ENCODE measurements at places on chromosomes 1 and 21. TPM values are rescaled to one million over a fixed set of nuclear protein-coding genes. Genes with fewer than 3 reads are reported as not detected.

- DNase-seq, result no peak
- peaks cover 5% of the 10 kb centered on the region for H3K27me3 ChIP-seq
- no peak overlapping the region for H3K4me3 ChIP-seq
- H3K4me1 ChIP-seq, result no peaks in the 10 kb centered on the region
Observed at GRCh38 chr1:236301958-236302335, 20.2 kb upstream of the ERO1B start.

RUNX3 gene
- 246 TPM for total RNA-seq

SLC5A9 gene
- total RNA-seq, result not detected

- H3K4me3 ChIP-seq, result no peak overlapping the region
- H3K27ac ChIP-seq, result no peak overlapping the region
- H3K36me3 ChIP-seq, result peaks cover 12% of the 10 kb centered on the region
- H3K27me3 ChIP-seq, result no peaks in the 10 kb centered on the region
- no peak for DNase-seq
- peaks cover 10% of the 10 kb centered on the region for H3K4me1 ChIP-seq
Observed at GRCh38 chr1:151639466-151639865, 27.6 kb downstream of the SNX27 start.

DNA sequence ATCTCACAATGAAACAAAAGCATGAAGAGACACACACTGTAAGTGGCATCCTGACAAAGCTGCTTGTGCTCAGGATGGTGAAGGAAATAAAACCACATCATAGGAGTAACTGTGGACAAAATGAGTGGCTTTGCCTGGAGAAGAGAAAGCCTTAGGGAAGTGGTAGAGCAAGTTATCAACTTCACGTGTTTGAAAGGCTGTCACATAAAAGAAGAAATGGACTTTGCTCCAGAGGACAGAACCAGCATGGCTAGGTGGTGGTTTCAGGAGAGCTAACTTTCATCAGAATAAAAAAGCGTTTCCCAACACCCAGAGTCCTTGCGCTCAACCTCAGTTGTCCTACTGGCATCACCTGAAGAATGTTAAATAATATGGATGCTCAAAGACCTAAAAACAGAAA, 139.9 kb downstream of the SETD4 start:
- H3K27me3 ChIP-seq, result peaks cover 20% of the 10 kb centered on the region
- H3K36me3 ChIP-seq, result no peaks in the 10 kb centered on the region
- DNase-seq, result no peak
- no peaks in the 10 kb centered on the region for H3K4me1 ChIP-seq
- H3K4me3 ChIP-seq, result no peak overlapping the region
- H3K27ac ChIP-seq, result no peak overlapping the region

PDE4B gene
- total RNA-seq, result 71.2 TPM

NGF gene
- total RNA-seq, result not detected

GRCh38 chr1:30135698-30136097, 587.7 kb downstream of the MATN1 start:
- no peaks in the 10 kb centered on the region for H3K4me1 ChIP-seq
- no peaks in the 10 kb centered on the region for H3K27me3 ChIP-seq
- DNase-seq, result no peak

KLF17 gene
- not detected for total RNA-seq

DNA sequence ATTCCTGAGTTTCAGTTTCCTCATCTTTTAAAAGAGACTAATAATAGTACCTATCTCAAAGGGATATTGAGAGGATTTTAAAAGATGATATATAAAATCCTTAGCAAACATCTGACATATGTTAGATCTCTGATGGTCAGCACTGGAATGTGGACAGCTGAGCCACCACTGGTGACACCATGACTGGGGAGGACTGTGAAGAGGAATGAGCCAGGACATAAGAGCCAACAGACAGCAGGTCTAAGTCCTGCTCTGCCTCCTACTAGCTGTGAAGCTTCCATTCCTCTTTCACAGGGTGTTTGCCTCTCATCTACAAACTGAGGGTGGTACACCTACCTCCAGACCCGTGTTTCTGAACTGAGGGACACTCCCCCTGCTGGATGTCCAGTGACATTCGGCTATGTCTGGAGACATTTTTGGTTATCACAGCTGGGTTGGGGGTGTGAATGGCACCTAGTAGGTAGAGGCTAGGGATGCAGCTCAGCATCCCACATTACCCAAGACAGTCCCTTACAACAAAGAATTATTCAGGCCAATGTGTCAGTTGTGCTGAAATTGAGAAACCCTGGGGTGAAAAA, 109.1 kb upstream of the OLIG2 start:
- peaks cover 20% of the 10 kb centered on the region for H3K4me1 ChIP-seq
- H3K36me3 ChIP-seq, result no peaks in the 10 kb centered on the region
- H3K27me3 ChIP-seq, result peaks cover 14% of the 10 kb centered on the region
- no peak overlapping the region for H3K4me3 ChIP-seq
- no peak overlapping the region for H3K27ac ChIP-seq
- DNase-seq, result no peak

- H3K27me3 ChIP-seq, result peaks cover 38% of the 10 kb centered on the region
- no peaks in the 10 kb centered on the region for H3K36me3 ChIP-seq
- H3K4me1 ChIP-seq, result peaks cover 3% of the 10 kb centered on the region
- DNase-seq, result no peak
- H3K4me3 ChIP-seq, result no peak overlapping the region
Observed at GRCh38 chr1:148162363-148162762, 10.3 kb upstream of the NBPF11 start.

- peaks cover 31% of the 10 kb centered on the region for H3K36me3 ChIP-seq
- peak overlapping the region; percentile 96 for H3K27ac ChIP-seq
- H3K27me3 ChIP-seq, result no peaks in the 10 kb centered on the region
- peak overlapping the region; percentile 90 for H3K4me3 ChIP-seq
Observed at GRCh38 chr1:100036718-100037655, 67.2 kb downstream of the SLC35A3 start.

GRCh38 chr1:84996846-84997666, at the start of gene MCOLN2:
TSS of gene MCOLN2 (minus strand) at chr1:84997113. CDS start at chr1:84996872, 241 bp downstream.
- H3K27ac ChIP-seq, result peak within 1 kb of the TSS; percentile 92
- DNase-seq, result peak; percentile 72
- H3K4me3 ChIP-seq, result peak within 1 kb of the TSS; percentile 83
- peaks cover 3% of the 10 kb centered on the region for H3K27me3 ChIP-seq
- H3K36me3 ChIP-seq, result peaks cover 25% of the 10 kb centered on the region

REG4 gene
- total RNA-seq, result 1.8 TPM

GRCh38 chr1:202105571-202106339, 17.0 kb upstream of the GPR37L1 start:
- H3K27ac ChIP-seq, result no peak overlapping the region
- H3K27me3 ChIP-seq, result no peaks in the 10 kb centered on the region
- no peaks in the 10 kb centered on the region for H3K4me1 ChIP-seq
- H3K4me3 ChIP-seq, result no peak overlapping the region
- no peak for DNase-seq

DNA sequence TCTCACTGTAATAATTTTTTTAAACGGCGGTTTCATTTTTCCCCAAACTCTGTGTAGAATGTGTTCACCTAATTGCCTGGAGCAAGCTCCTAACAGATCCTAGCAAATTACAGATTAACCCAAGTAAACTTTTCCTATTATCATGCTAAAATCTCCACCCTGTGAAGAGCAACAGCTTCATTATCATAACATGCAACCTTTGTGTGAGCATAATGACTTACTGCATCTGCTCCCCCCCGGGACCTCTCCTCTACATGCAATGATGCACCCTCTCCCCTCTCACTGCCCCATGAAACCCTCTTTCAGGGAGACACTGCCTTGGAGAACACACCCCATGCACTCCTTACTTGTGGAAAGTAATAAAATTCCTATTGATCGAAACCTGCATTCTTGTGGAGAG, 717.0 kb upstream of the TMPRSS15 start:
- H3K4me1 ChIP-seq, result no peaks in the 10 kb centered on the region
- no peak overlapping the region for H3K4me3 ChIP-seq
- H3K36me3 ChIP-seq, result peaks cover 1% of the 10 kb centered on the region
- H3K27me3 ChIP-seq, result no peaks in the 10 kb centered on the region

- DNase-seq, result peak; percentile 84
- H3K36me3 ChIP-seq, result peaks cover 11% of the 10 kb centered on the region
- peak overlapping the region; percentile 5 for H3K27ac ChIP-seq
- H3K4me3 ChIP-seq, result no peak overlapping the region
Observed at GRCh38 chr1:32372149-32372756, 9.9 kb downstream of the TSSK3 start.

PRAMEF4 gene
- not detected for total RNA-seq

GRCh38 chr1:215001419-215002021, 81.0 kb upstream of the KCNK2 start:
- no peak overlapping the region for H3K4me3 ChIP-seq
- no peak overlapping the region for H3K27ac ChIP-seq
- H3K4me1 ChIP-seq, result no peaks in the 10 kb centered on the region
- no peaks in the 10 kb centered on the region for H3K36me3 ChIP-seq
- DNase-seq, result no peak
- no peaks in the 10 kb centered on the region for H3K27me3 ChIP-seq

DNA sequence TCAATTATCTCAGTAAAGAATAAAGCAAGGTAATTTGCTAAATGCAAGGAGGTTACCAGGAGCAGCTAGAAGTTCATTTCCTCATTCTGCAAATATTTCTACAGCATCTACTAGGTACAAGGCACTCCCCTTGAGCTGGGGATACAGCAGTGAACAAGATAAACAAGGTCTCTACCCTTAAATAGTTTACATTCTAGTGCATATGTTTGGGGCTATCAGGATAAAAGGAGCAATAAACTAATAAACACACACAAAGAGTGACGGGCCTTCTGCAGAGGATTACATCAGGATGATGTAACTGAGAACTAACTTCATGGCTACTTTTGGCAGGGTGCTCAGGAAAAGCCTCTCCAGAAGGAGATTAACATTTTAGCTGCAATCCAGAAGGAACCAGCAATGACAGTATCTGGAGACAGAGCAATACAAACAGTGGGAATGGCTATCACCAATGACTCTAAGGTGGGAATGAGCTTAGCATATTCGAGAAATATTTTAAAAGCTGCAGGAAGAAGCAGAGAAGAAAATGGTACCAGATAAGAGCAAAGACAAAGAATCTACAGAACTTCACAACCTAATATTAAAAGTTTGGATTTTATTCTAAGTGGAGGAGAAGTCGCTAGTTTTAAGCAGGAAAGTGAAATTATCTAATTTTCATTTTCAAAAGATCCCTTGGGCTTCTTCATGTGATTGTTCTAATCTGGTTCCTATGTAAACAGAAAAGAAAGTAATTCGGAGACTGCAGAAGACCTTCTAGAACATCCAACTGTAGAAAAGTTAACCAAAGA, 25.8 kb downstream of the TP53BP2 start:
- peaks cover 15% of the 10 kb centered on the region for H3K4me1 ChIP-seq
- H3K27ac ChIP-seq, result no peak overlapping the region
- no peaks in the 10 kb centered on the region for H3K27me3 ChIP-seq
- no peak overlapping the region for H3K4me3 ChIP-seq

GRCh38 chr1:204197068-204197467, 777 bp upstream of the KISS1 start:
- H3K4me3 ChIP-seq, result no peak overlapping the region
- no peak overlapping the region for H3K27ac ChIP-seq
- H3K36me3 ChIP-seq, result no peaks in the 10 kb centered on the region
- no peak for DNase-seq

DNA sequence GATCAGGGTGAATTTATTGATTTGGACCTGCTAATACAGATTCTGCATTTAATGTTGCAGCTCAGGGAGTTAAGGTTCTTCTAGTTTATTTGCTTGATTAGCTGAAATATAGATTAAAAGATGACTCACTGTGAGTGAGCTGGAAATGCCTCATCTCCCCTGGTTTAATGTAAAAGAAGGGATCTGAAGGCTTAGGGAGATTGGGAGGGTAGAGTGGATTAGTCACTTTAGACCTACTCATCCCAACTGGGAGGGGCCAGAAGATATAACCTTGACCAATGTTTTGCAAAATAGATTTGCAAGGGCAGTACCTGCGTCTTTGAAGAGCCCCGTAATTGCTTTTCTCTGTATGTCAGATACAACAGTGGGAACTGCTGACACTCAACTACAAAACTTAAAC, 922.8 kb upstream of the ADGRL4 start:
- no peak overlapping the region for H3K27ac ChIP-seq
- no peaks in the 10 kb centered on the region for H3K4me1 ChIP-seq
- no peaks in the 10 kb centered on the region for H3K36me3 ChIP-seq
- no peaks in the 10 kb centered on the region for H3K27me3 ChIP-seq
- DNase-seq, result no peak

DNA sequence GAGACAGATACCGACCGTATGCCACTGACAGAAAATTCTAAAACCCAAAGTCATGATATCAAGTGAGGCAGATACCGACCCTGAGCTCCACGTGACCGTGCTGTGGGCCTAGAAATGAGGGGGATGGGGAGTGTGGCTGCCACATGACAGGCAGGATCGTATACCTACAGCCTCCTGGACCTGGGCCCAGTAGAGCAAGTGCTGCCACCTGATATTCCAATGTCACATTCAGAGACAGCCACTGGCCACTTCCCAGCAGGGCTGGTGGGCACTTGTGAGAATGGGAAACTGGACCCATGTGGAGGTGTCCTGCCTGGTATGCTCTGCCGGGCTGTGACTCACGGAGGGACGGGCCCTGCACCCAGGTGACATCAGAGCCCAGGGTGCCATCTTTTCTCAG, 44.6 kb upstream of the CLDN14 start:
- H3K36me3 ChIP-seq, result no peaks in the 10 kb centered on the region
- H3K4me1 ChIP-seq, result no peaks in the 10 kb centered on the region

- H3K4me1 ChIP-seq, result no peaks in the 10 kb centered on the region
- H3K4me3 ChIP-seq, result no peak overlapping the region
- no peaks in the 10 kb centered on the region for H3K27me3 ChIP-seq
Observed at GRCh38 chr1:76695535-76695934, 171.7 kb upstream of the ST6GALNAC5 start.

RGSL1 gene
- total RNA-seq, result not detected

SPATA21 gene
- not detected for total RNA-seq

DNA sequence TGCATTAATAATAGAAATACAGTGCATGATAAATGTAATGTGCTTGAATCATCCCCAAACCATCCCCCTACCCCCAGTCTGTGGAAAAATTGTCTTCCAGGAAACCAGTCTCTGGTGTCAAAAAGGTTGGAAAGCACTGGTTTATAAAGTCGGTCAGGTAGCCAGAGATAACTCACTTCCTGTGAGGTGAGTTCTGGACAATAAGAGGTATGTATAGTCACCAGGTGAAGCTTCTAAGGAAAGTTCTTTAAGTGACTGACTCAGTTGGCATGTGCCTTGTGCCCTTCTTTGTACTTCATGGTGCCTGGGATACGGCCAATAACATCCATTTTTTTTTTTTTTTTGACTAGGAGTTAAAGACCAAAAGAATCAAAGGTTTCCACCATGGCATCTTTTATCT, 103.7 kb downstream of the GPATCH2 start:
- no peak overlapping the region for H3K4me3 ChIP-seq
- DNase-seq, result no peak
- no peaks in the 10 kb centered on the region for H3K4me1 ChIP-seq

RAVER2 gene
- total RNA-seq, result 8.8 TPM

DNA sequence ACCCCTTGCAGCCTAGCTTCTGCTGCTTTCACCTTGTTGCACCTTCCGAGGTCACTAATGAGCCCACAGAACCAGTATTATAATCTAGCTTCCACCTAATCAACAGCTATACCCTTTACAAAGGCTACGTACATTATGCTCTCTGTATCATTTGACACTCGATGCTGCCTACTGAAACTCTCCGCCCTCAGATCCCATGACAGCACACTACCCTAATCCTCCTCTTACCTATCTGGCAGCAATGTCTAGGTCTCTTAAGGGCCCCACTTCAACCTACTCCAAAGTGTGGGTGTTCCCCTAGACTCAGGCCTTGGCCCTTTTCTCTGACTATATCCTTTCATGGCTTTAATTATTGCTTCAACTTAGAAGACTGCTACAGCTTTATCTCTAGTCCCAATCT, 4.8 kb upstream of the MRPS21 start:
- no peak for DNase-seq
- no peak overlapping the region for H3K27ac ChIP-seq
- H3K36me3 ChIP-seq, result no peaks in the 10 kb centered on the region
- peaks cover 9% of the 10 kb centered on the region for H3K4me1 ChIP-seq
- H3K27me3 ChIP-seq, result no peaks in the 10 kb centered on the region

Data from activated CD8-positive, alpha-beta memory T cell treated with anti-CD3 and anti-CD28 coated beads, Interleukin-2, amount 10 ng/mL, durations not matched to agents 7 days and 5 days (primary cell).